HEK293T (cell line): ENCODE measurements at places on chromosomes 4 and X.

GRCh38 chr4:7808752-7809151 is 130.9 kb downstream of the AFAP1 start:
- no peak for DNase-seq

DNA sequence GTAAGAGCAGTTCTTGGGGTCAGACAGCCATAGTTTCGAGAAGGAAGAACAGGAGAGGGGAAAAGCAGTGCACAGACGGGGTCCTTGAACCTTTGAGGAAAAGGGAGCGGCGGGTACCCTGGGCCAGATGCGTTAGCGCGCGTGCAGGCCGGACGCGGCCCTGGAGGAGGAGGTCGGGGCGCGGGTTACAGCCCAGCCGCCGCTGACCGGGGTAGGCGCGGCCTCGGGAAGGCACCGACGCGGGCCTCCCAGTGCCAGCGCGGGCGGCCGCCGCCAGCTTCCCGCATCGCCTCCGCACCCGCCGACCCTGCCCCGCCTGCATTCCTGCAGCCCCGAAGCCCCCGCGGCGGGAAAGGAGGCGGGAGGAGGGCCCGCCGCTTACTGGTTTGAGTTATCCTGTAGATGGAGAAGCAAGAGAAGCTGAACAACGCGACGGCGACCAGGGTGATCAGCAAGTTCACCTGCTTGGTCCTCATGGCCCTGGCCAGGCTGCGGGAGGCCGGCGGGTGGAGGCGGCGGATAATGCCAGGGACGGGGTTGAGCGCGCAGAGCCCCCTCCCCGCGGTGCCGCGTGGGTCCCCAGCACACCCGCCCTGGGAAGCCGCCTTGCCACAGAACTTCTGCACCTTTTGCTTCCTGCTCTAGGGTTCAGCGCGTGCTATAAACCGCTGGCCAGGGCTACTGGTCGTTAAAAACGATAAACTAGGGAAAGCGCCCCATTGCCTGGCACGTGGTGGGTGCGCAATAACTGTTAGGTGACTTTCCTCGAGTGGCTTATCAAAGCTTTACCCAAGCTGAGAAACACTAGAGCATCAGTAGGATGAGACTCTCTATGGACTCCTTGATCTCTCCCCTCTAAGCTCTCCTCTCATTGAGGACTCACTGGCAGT is at the start of gene MGAT4D:
Gene MGAT4D, minus strand, starts transcription at position 547 of the 890 bp plus-strand sequence. Its CDS starts 71 bp downstream, at position 476.
- no peak for DNase-seq

GRCh38 chr4:3508542-3508941 is 23.7 kb downstream of the LRPAP1 start:
- no peak for DNase-seq

- DNase-seq = no peak
These were observed 13.7 kb upstream of the GPRASP1 start for GRCh38 chrX:102637561-102637960.

GRCh38 chr4:168119100-168119499 is 26.8 kb downstream of the ANXA10 start:
- no peak for DNase-seq

DNA sequence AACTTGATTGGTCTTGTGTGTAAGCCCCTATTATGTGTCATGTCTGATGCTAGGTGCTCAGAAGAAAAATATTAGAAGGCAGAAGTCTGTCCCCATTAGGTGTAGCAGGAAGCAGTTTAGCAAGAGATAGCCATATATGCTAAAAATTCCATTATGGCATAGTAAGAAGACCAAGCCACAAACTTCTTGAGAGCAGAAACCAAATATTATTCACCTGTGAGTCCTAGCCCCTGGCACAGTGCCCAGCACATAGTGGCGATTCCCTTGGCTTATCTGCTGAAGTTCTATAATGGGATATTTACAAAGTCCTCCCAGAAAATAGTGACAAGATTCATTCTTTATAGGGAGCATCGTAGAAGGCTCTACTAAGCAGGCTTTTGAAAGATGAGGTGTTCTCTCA is 174.4 kb downstream of the RAB28 start:
- DNase-seq = no peak

DNA sequence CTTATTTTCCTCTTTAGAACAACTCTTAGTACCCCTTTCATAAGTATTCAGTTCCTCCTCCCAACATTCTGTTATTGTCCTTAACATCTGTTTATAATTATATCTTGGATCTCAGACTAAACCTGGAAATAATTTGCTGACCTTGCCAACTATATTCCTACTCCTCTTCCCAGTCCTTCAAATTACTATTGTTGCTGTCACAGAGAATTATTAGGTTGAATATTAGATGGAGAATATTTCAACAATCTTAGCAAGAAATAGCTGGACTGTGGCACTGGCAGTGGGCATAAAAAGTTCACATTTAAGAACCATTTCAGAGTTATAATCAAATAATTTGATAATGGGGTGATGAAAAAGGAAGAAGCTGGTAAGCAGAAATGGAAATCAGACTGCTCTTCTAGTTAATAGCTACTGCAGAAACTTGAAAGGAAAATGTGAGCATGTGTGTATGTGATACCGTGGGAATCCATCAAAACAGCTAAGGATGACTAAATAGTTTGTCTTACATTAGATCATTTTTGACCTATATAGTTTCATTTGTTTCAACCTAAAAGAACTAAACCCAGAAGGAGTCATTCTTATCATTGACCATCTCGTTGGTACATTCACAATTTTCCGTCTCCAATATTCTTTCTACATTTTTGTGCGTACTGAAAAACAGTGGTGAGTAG is 43.3 kb upstream of the PRDM8 start:
- DNase-seq = no peak

DNA sequence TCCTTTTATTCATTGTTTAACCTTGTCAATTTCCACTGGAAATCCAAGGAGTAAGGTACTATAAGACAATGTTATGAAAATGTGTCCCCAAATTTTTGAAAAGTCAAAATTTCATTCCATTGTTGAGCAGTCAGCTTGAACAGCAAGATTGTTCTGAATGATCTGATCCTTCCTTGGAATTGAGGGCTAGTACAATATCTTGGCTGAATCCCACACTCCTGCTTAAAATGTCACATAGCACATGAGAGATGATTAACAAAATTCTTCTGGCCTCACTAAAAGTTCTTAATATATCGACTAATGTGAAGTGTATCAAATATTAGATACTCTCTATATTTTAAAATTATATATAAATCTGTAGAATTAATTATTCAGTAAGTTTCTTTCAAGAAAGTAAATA is 104.8 kb downstream of the ANK2 start:
- DNase-seq = no peak

DNA sequence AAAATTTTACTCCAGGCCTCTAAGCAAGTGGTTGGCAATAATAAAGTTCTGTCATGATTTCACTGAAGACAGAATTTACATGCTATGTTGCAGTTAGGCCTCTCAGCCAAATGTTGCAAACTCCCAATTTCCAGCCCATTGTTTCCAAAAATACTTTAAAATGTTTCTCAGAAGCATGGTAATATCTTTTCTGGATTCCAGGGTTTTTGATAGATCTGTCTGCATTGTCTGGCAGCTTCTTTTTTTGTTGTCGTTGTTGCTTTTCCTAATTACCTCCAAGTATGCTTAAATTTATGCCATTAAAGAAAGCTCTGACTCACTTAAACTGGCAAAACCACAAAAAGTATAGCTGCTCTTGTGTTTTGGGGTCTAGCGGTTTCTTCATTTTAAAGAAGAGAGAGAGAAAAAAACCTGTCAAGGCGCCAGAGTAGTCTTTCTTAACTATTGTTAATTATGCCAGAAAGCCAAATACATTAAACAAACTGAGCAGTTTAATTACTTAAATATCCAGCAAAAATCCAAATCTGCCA is 97.0 kb downstream of the AGTR2 start:
- DNase-seq = no peak

DNA sequence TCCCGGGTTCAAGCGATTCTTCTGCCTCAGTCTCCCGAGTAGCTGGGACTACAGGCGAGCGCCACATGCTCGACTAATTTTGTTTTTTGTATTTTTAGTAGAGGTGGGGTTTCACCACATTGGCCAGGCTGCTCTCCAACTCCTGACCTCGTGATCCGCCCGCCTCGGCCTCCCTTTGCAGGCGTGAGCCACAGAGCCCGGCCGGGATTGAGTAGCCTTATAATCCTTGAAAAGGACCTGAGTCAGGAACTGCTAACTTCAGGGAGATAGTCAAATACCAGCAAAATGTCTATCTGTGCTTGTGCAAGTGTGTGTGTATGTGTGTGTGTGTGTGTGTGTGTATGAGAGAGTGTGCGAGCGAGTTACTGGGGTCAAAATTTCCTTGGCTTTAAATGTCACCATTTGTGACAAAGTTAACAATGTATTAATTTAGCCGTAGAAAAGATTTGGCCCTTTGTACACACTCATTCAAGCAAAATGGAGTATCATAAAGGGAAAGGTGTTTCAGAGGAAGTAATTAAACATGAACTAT is 1.8 kb upstream of the KDM6A start:
- DNase-seq = no peak

DNA sequence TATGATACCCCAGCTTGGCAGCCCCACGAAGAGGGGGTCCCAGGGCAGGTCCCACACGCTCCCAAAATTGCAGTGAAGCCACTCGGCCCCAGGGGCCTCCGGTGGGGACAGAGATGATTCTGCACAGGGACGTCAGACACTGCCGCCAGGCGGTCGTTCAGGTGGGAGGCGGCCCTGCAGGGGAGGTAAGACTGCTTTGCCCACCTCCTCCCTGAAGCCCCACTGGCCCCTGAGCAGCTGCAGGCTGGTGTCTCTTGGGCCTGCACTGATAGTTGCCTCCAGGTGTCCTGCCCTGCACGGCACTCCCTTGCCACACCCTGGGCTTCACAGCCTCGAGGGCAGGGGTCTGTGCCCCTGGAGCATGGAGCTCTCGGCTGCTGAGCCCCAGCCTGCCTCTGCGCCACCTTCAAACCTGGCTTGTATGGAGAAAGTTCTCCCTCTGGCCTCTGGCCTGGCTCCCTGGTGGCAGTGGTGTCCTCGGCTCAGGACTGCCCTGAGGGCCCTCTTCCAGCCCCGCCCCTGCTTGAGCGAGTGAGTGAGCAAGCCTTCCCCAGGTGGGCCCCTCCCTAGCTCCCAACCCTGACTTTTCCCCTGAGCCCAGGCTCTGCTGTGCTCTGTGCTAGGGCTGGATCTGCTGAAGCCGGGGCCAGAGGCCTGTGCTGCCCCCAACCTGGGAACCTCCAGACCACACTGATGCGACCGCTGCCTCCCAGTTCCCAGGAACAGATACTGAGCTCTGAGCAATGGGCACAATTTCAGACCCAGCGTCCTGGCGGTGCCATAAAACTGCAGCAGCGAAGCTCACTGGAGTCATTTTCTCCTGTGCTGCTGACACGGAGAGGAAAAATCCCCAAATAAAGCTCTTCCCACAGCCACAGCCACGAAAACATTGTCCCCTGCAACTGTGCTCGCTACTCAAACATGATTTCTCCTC is 16.1 kb downstream of the ADRA2C start:
- DNase-seq = no peak

DNA sequence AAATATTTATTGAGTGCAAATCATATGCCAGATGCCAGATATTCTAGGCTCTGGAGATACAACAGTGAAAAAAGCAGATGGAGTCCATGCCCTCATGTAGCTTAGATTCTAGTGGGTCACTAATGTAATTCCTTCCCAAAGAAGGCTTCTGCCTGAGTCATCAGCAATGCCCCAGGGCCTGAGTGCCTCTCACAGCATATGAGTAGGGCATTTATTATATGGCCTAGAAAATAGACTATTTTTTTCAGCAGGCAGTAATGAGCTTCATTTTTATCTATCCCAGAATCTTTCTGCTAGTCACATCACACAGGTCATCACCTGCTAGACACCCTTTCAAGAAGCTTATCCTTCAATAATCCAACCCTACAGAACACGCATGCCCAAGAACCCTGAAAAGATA is 22.3 kb downstream of the TMEM31 start:
- DNase-seq = no peak

GRCh38 chr4:159326480-159326879 is 223.6 kb downstream of the RAPGEF2 start:
- no peak for DNase-seq

- DNase-seq = no peak
These were observed 192.3 kb downstream of the SPATA18 start for GRCh38 chr4:52243367-52243766.

DNA sequence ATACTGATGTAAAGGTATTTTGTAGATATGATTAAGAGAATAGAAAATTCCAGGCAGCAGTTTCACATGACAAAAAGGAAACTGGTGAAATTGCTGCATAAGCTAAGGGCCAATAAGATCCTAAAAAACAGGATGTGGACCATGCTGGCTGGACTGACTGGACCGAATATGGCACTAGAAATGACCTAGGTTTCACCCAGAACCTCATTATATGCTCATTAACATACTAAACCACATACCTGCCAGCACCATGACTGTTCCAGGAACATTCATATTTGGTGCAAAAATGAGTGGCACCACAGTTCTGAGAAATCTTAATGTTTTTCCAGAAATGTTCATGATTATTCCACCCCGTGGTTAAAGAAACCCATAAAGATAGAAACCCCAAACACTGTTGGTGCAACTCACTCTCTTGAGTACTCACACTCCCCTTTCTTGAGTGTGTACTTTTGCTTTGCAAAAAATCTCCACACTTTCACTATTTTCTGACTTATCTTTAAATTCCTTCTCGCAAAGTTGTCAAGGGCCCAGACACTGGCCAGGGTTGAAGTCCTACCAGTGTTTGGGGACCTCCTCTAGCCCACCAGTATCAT is 74.0 kb downstream of the FANCB start:
- no peak for DNase-seq

DNA sequence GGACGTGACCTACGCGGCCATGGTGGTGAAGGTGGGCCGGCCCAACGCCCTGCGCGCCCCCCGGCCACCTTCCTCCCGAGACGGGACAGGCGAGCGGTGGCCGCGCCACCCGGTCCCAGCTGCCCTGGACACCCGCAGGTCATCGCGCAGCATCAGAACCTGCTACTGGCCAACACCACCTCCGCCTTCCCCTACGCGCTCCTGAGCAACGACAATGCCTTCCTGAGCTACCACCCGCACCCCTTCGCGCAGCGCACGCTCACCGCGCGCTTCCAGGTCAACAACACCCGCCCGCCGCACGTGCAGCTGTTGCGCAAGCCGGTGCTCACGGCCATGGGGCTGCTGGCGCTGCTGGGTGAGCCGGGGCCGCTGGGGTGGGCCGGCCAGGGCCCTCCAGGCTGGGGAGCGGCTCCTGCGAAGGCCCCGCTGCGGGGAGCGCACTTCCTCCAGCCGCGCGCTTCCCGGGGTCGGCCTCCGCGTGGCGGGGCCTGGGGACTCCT is 9.0 kb upstream of the SLC26A1 start:
- no peak for DNase-seq

- no peak for DNase-seq
These were observed 160.8 kb downstream of the SOWAHB start for GRCh38 chr4:76737180-76737579.

GRCh38 chr4:180926277-180926676 is 1316.9 kb upstream of the TENM3 start:
- no peak for DNase-seq

DNA sequence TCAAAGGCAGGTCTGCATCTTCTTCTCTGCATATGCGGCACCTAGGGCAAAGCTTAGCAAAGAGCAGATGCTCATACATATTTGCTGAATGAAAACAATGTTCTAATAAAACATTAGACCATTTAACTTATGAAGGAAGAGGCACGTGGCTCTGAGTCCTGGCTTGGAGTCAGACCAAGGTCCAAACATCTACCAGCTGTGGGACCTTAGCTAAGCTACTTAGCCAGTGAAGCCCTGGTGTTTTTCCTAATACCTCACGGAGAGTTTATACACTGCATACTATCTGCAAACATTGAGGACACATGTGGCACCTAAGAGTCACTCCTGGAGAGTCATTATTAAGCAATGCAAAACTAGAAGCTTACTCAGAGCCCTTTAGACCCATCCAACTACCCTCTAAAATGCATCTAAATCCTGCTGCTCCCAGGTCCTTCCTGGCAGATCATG is 9.0 kb downstream of the PDGFC start:
- DNase-seq = no peak
